ENCODE measurements at places on chromosomes 5 and 9. TPM values are rescaled to one million over a fixed set of nuclear protein-coding genes. Genes with fewer than 3 reads are reported as not detected.

GRCh38 chr5:2173151-2173834 is 290.6 kb upstream of the IRX4 start:
- no peak for DNase-seq

GRCh38 chr5:170092455-170093101 is 13.1 kb upstream of the FOXI1 start:
- no peak for DNase-seq

- DNase-seq, result no peak
Measured at GRCh38 chr9:118313965-118314364, 609.8 kb downstream of the TLR4 start.

Gene PHF24
- not detected for total RNA-seq

Gene SLC34A3
- not detected for total RNA-seq

Gene KCNIP1
- total RNA-seq, result not detected

Gene FSTL4
- 15.0 TPM for total RNA-seq
